ENCODE measurements at places on chromosomes 2 and 18.

DNA sequence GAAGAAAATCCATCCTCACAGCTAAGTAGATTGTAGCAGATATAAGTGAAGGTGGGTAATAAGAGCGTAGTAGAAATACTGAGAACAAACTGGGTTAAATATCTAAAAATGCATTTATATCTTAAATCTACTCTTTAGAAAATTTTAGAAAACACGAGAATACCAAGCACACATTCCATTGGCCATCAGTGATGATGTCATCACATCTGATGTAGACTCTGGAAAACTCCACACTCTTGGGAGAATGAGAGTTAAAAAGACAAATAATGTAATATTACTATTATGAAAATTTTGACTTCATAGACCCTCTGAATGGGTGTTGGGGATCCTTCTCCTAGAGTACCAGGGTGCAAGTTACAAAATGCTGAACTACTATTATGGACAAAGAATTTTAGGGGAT, 3.7 kb downstream of the RIOK3 start:
- DNase-seq, result no peak

- DNase-seq, result peak; percentile 29
Measured at GRCh38 chr18:36828157-36828629, 609 bp downstream of the TPGS2 start.

GRCh38 chr2:211534632-211535031, 978.2 kb downstream of the CPS1 start:
- no peak for DNase-seq

GRCh38 chr2:117960231-117960630, 53.6 kb downstream of the CCDC93 start:
- no peak for DNase-seq

DNA sequence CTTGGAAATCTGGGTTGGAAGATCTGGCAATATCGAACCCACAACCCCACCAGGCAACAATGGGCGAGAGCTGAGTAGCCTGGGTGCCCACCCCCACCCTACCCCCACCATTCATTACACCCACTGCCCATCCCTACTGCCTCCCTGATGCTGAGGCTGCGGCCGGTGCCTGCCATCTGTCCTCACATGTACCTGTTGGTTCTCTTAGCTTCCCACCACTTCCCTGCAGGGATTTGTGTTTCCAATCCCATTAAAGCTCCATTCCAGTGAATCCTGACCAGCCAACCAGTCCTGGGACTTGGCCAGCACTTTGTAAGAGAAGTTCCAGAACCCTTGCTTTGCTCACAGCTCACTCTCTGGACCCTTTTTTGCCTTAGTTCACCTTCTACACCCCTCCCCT, 163.0 kb upstream of the SH3BP4 start:
- no peak for DNase-seq

GRCh38 chr2:215756346-215756730, 257.0 kb downstream of the MREG start:
- DNase-seq, result no peak

GRCh38 chr2:118577202-118577601, 270.2 kb downstream of the EN1 start:
- no peak for DNase-seq

DNA sequence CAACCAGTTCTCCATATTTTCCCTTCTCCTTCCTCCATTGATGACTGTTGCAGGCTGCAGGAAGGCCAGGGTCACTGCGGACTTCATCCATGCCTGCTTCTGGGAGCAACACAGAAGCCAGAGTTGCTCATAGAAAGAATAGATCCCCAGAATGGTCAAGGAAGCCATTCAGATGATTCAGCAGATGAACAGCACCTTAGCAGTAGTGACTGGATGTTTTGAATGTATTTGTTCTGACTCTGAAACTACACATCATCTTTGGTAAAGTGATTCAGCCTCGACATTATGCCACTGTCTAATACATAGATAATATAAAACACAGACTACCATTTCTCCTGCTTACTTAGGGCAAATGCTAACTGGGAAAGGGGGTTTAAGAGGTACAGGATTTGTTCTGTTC, 411.6 kb downstream of the RND3 start:
- DNase-seq, result no peak

Data from right renal cortex interstitium (tissue), 3 donors.